SK-N-SH treated with all-trans-retinoic acid at 6 μM for 48 hours (cell line): ENCODE measurements at places on chromosomes 7 and 10.

DNA sequence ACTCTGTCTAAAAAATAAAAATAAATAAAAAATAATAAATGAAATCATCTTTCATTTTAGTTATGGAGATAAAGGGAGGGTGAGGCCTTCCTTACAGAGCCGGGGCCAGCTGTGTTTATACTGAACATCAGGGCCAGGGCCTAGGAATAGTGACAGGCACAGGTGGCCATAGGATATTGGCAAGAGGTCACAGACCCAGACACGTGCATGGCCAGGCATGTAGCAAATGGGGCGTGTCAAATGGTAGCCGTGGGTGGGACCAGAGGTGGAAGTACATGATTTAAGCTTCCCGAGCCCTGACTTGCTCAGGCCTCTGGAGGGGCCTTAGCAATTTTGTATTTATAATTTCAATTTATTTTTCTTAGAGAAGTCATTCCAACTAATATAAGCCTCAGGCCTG lies 353.0 kb downstream of the ANKRD30A start:
- no peak for ATAC-seq

DNA sequence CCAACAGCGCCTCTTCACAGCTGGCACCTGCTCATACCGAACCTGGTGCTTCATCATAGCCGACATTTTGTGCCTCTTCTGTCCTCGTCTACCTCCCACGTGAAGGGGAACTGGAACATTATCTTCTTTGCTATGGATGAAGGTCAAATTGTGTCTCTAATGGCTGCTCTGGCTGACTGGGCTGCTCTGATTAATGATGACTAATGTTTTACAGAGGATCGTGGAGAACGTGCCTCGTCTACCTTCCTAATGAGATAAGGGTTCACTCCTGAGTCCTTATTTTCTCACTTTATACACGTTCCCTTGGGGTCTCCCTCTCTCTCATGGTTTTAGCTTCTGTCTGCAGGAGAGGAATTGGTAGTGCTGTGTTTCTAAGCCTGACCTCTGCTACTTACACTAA lies 420.3 kb downstream of the PHTF2 start:
- no peak for ATAC-seq

DNA sequence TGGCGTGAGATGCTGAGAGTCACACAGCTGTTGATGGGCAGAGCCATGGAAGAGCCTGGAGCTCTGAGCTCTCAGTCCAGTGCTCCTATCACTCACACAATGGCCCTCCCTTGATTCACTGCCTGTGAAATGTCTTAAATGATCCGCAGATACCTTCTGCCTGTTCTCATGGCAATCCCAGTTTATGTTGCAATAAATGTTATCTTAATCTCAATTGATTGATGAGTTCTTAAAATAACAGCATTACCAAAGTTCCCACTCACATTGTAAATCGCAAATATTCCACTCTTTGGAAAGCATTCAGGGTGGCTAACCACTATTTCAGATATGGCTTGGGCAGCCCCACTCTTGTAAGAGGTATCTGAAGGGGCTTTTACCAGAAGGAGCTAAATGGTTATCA lies 865.5 kb downstream of the LRMDA start:
- no peak for ATAC-seq

- no peak for ATAC-seq
Measured at GRCh38 chr10:35308809-35309208, 27.5 kb upstream of the CCNY start.

GRCh38 chr10:73576890-73577591 lies 14.1 kb downstream of the USP54 start:
- no peak for ATAC-seq

GRCh38 chr7:129210256-129210988 lies 14.4 kb upstream of the AHCYL2 start:
- peak; percentile 95 for ATAC-seq

- ATAC-seq, result no peak
Measured at GRCh38 chr7:134289423-134289822, 27.3 kb downstream of the SLC35B4 start.

DNA sequence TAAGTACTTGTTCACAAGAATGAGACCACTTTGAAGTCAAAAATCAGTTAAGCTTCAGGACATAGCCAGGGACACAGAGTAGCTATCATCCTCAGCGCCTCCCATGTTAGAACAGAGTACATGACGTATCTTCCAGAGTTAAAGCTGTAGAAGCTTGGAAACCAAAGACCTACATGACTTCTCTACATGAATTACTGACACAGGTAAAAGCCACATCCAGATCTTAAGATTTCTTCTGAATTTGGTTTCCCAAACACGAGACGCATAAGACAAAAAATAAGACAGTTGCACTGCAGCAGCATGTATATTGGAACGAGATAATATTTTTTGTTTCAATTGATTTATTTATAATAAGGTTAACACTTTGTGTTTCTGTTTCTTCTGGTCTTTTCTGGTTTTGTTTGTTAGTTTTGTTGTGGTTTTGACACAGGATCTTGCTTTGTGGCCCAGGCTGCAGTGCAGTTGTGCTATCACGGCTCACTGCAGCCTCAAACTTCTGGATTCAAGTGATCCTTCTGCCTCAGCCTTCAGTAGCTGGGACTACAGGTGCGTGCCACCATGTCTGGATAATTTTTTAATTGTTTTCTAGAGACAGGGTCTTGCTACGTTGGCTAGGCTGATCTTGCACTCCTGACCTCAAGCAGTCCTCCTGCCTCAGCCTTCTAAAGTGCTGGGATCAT lies 10.2 kb upstream of the EPC1 start:
- ATAC-seq, result no peak

GRCh38 chr7:37198906-37199485 lies 249.7 kb downstream of the ELMO1 start:
- ATAC-seq, result peak; percentile 95

GRCh38 chr7:28904578-28905048 lies 53.5 kb downstream of the TRIL start:
- peak; percentile 32; the same call in 1 of the 3 replicates for ATAC-seq

DNA sequence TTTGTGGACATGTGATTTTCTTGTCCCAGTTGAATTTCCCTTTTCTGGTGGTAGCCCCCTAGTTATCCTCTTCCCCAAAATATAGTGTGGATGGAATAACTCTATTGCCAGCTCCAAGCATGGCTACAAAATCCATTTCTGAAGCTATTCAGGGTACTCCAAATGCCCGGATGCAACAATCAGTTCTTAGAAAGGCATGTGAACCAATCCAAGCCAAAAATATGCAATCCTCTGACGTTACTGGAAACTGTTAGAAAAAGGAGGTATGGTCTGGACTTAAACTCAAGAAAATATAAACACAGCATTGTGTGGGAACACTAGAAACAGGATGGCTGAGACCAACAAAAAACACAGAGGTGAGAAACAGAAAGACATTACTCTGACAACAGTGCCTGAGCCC lies 347.0 kb downstream of the GPAM start:
- no peak for ATAC-seq

DNA sequence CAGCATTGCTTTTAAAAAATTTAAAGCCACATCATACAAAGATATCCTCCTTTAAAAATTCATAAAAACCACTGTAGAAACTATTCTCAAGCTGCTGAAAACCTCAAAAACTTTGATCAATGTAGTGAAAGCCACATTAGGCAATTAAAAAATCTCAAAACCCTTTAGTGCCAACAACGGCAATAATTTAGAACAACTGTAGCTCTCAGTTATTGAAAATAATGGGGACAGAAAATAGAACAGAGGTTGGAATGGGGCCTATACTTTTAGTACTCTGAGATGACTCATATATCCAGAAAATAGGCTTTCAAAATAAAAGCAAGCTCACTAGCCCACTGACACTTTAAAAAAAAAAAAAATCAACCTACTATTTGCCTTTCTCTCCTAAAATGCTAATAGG lies 87.5 kb downstream of the GSAP start:
- peak; percentile 35; the same call in 2 of the 3 replicates for ATAC-seq

GRCh38 chr7:79823246-79823951 lies 311.2 kb upstream of the GNAI1 start:
- ATAC-seq, result no peak

- no peak for ATAC-seq
Measured at GRCh38 chr10:68239596-68240150, 7.8 kb upstream of the ATOH7 start.

- no peak for ATAC-seq
Measured at GRCh38 chr7:101465576-101466196, 103.0 kb downstream of the COL26A1 start.

- ATAC-seq, result no peak
Measured at GRCh38 chr7:118041251-118041878, 142.6 kb upstream of the LSM8 start.

GRCh38 chr7:132322970-132323369 lies 253.3 kb downstream of the PLXNA4 start:
- ATAC-seq, result no peak

DNA sequence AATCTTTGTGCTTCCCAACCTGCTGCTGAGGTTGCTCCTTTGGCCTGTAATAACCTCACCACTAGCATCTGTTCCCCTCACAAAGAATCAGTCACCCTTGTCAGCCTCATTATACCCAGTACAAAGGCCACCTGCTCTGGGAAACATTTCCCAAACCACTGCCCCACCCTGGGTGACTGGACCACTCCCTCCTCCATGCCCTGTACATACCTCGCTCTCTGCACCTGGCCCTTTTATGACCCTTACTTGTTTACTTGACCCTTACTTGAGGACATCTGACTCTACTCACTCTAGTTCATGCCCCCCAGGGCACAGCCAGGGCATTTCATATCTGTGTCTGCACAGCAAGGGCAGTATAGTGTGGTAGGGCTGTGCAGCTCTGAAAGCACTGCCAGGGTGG lies 21.4 kb upstream of the AOC1 start:
- ATAC-seq, result no peak

GRCh38 chr7:28856656-28857055 lies 101.5 kb downstream of the TRIL start:
- ATAC-seq, result no peak

GRCh38 chr7:17302575-17303142 lies 4.2 kb downstream of the AHR start:
- ATAC-seq, result peak; percentile 61

- ATAC-seq, result peak; percentile 15; the same call in 1 of the 3 replicates
Measured at GRCh38 chr7:410395-410910, 109.2 kb downstream of the PDGFA start.

DNA sequence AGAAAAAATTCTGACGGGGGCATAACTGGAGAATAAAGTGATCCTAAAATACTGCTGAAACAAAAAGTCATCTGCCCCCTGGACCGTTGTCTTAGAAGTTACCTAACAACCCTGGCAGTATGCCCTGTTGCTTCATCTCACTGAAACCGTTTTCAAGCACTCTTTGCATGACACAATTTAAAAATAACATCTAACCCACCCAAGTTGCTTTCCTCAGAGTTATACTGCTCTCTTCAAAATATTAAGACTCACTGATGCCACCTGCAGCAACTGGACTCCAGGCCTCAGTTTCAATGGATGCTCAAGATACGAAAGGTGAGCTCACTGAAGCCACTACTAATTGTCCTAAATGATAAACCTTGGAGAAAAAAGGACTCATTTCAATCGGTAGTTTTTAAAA lies 57.4 kb downstream of the CDK6 start:
- ATAC-seq, result no peak
